ENCODE measurements at places on chromosomes 1 and 21.

- no peak for DNase-seq
Observed at GRCh38 chr1:32474954-32475353, 10.1 kb downstream of the ZBTB8B start.

GRCh38 chr1:182754087-182754486 lies 35.5 kb upstream of the NPL start:
- DNase-seq = no peak

GRCh38 chr1:233675446-233675845 lies 61.5 kb downstream of the KCNK1 start:
- DNase-seq = no peak

DNA sequence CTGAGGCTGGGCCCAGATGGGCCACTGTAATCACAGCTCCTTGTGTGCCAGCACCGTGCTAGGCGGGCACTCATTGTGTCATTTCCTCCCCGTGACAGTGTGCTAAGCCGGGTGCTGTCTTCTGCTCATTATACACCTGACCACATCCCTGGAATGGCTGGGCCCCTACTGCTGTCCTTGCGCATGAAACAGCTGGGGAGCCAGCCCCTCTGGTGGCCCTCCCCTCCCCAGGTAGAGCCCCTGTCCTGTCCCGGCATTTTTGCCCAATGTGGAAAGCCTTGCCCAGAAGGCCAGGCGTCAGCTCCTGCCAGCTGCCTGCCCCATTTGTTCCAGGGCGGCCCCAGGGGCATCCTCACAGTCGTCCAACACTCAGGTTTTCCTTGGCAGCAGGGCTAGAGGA lies 107.4 kb upstream of the CASZ1 start:
- DNase-seq = no peak

DNA sequence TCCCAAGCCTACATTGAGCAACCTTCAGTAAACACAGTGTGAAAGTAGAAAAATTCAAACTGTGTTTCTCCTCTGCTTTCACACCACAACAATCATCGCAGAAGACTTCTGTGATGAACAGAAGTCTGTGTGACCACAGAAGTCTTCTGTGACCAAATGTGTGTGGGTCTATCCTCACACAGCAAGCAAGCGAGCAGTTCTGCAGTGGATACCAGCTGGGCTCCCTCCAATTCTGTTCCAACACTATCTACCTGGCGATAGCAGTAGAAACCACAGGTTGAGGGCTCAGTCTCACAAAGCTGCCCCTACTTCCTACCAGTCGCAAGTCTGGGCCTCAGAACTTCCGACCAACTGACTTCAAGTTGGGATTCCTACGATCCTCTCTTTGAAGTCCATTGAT lies 21.0 kb upstream of the RAP1A start:
- DNase-seq = no peak

- DNase-seq = no peak
Observed at GRCh38 chr1:5826601-5827000, 165.6 kb downstream of the NPHP4 start.

GRCh38 chr1:25036117-25036546 lies 106.1 kb upstream of the RUNX3 start:
- no peak for DNase-seq

Data from esophagus squamous epithelium (tissue), 5 donors.